EH (cell line): ENCODE measurements at places on chromosomes 6 and 20.

- peak; percentile 60 for DNase-seq
Observed at GRCh38 chr6:150667977-150668716, 68.5 kb downstream of the PLEKHG1 start.

- no peak for DNase-seq
Observed at GRCh38 chr20:21564127-21564773, 50.4 kb upstream of the NKX2-2 start.

GRCh38 chr20:24468401-24469115 lies 871 bp upstream of the SYNDIG1 start:
- DNase-seq, result no peak

DNA sequence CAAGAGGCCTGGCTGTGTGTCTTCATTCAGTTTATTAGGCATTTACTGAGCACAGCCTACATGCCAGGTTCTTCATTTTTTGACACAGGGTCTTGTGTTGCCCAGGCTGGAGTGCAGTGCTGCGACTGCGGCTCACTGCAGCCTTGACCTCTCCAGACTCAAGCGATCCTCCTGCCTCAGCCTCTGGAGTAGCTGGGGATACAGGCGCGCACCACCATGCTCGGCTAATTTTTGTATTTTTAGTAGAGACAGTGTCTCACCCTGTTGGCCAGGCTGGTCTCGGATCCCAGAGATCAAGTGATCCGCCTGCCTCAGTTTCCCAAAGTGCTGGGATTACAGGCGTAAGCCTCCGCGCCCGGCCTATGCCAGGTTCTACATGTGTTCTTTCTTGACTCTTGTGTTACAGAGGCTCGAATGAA lies 601 bp upstream of the ATRN start:
- no peak for DNase-seq

GRCh38 chr6:93177438-93177837 lies 241.9 kb downstream of the EPHA7 start:
- DNase-seq, result no peak

DNA sequence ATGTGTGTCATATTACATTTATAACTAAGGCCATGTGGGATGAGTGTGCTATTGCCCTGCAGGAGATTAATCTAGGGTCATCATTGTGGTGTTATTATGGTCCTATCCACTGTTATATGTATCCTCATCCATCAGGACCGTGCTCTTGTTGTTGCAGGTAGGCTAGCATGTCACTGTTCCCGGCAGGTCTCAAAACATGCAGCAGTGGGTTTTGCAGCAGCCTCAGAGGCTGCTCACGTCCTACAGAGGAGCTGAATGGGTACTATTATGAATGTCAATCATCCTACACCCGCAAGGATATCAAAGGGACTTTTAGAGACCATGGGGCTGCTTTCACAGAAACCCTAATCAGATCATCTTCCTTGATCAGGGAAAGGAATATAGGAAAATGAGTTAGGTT lies 318.2 kb downstream of the SAMD5 start:
- DNase-seq, result no peak

- DNase-seq, result no peak
Observed at GRCh38 chr20:58436868-58437645, 48.0 kb downstream of the VAPB start.

DNA sequence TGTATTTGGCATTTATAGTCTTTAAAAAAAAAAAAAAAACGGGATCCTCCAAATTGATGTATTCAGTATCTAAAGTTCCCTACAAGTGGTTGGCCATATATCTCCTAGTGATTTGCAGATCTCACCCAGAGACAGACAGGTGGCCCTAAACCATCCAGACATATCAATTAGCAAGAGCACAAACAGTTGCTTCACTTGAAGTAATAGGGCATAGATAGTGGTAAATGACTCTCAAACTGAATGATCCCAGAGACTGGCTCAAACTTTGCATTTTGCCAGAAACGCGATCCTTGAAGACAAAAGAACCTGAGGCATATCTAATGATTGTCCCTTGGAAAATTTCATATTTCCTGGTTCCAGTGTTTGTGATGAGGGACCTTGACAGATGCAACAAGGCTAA lies 54.6 kb downstream of the HMGCLL1 start:
- no peak for DNase-seq

DNA sequence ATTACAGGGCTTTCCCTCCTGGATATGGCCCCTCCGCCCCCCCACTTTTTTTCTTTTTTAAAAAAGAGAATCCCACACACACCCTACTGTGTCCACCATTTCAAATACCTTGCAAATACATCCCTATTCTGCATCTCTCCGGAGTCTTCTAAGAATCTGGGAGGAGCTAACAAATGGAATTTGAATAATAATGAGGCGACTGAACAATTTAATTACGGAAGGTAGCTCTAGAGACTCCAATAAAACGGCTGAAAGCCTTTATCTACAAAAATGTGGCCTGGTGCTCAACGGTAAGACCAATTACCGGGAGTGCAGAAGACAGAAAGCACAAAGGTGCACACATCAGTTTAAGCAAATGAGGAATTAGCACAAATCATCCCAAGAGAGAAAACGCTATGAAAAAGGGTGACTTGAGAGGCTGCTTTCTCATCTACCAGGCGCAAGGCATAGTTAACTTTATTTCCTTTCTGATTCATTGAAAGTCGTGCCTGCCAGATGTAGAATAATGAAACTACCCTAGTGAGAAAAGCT lies 1.8 kb downstream of the RRAGD start:
- no peak for DNase-seq

DNA sequence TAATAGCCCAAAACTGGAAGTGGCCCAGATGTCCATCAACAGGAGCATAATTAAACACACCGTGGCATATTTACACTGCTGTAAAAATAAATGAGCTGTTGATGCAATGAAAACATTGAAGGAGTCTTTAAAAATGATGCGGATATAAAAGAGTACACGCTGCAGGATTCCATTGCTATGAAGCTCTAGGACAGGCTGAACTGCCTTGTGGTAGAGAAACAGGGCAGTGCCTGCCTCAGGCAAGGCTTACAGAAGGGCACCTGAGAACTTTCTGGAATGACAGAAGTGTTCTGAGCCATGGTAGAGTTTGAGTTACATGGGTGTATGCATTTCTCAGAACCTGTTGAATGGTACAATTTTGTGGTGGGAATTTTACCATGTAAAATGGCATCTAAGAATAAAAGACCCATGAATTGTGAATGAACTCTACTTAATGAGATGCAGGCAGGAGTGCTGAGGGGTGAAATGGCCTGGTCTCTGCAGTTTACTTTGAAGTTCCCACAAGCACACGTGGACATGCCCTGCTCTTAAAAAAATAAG lies 45.3 kb upstream of the RIN2 start:
- peak; percentile 69 for DNase-seq

DNA sequence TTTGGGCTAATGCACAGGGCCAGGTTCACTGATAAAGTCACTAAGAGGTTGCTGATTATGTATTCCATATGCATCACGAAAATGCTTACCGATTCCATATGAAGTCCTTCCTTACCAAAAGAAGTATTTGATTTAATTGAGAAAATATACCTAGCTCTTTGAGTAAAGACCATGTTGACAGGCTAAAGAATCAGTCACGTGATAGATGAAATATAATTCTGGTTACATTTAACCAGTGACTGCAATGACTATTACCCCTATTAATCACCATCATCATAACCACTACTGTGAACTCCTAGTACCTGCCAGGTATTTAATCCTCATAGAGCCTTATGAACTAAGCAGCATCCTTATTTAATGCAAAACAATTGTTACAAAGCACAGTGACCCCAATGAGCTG lies 110.1 kb downstream of the HIVEP2 start:
- DNase-seq, result no peak
